ENCODE measurements at places on chromosomes 3 and 15.

DNA sequence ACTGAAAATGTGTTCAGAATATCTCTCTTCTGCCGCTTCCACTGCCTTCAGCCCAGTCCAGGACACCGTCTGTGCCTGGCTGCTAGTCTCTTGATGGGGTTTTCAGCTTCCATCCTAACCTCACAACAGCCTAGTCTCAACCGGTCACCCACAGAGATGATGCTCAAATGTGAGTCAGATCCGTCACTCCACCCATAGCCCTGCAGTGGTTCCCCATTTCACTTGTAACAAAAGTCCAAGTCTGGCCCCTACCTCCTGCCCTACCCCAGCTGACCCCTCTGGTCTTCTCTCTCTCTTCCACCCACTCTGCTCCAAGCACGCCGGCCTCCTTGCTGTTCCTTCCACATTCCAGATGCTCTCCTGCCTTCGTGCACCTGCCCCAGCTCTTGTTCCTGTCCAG lies 68.1 kb downstream of the PPARG start:
- no peak for DNase-seq

- DNase-seq: peak; percentile 36
Measured at GRCh38 chr3:47780741-47781684, 680 bp downstream of the SMARCC1 start.

- DNase-seq: no peak
Measured at GRCh38 chr15:40250771-40251483, 12.1 kb downstream of the PAK6 start.

- no peak for DNase-seq
Measured at GRCh38 chr15:68572921-68573320, 5.9 kb upstream of the CORO2B start.

GRCh38 chr15:78276064-78276943 lies 11.9 kb downstream of the DNAJA4 start:
- no peak for DNase-seq

GRCh38 chr15:54206586-54207321 lies 228.5 kb downstream of the UNC13C start:
- DNase-seq: no peak

DNA sequence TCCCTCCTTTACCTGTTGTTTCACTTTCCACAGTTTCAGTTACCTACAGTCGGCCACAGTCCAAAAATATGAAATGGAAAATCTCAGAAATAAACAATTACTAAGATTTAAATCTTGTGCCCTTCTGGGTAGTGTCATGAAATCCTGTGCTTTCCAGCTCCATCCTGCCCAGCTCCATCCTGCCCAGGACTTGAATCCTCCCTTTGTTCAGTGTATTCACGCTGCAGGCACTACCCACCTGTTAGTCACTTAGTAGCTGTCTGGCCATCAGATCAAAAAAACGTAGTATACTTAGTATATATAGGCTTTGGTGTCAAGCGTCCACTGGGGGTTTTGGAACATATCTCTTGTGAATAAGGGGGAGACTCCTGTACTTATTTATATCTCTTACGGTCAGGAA lies 329.0 kb upstream of the SEMA6D start:
- DNase-seq: no peak

- DNase-seq: peak; percentile 34
Measured at GRCh38 chr3:55524565-55525244, 37.6 kb upstream of the WNT5A start.
